ENCODE measurements at places on chromosomes 4 and X. TPM values are rescaled to one million over a fixed set of nuclear protein-coding genes. Genes with fewer than 3 reads are reported as not detected.

DNA sequence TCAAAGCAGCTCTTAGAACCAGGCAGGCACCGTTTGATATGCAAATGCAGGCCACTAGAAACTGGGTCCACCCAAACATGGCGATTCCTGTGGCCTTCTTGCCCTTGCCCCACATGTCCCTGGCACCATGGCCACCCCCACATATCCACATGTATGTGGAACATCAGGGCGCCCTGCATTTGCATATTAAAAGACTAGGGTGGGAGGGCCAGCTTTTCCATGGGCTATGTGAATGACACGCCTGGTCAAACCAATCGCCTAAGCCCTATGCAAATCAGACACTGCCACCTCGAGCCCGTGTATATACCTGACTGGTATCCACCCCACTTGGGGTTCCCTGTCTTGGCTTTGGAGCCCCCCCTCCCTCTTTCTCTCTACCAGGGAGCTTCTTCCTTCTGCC is 107.0 kb downstream of the ABLIM2 start:
- H3K4me1 ChIP-seq: no peaks in the 10 kb centered on the region
- DNase-seq: no peak
- no peak overlapping the region for H3K27ac ChIP-seq
- H3K36me3 ChIP-seq: no peaks in the 10 kb centered on the region

DNA sequence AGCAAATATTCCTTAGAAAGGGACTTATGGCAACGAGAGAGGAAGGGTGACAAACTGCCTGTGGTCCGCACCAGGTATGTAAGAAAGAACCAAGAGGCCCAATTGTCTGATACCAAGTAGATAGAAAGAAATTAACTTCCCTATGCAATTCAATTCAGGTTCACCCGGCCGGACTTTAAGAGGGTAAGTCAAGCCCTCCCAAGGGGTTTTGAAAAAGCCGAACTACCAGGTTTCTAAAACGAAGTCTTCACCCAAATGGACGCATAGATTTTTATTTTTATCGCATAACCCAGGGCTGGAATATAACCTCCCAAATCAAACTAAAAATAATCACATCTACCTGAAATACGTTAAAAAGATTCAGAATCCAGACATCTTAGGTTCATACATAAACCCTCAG is 1.6 kb upstream of the MAB21L2 start:
- H3K4me3 ChIP-seq: no peak overlapping the region
- peaks cover 13% of the 10 kb centered on the region for H3K4me1 ChIP-seq
- no peak overlapping the region for H3K27ac ChIP-seq
- no peaks in the 10 kb centered on the region for H3K36me3 ChIP-seq
- no peak for DNase-seq

- H3K4me3 ChIP-seq: no peak overlapping the region
- DNase-seq: no peak
- no peaks in the 10 kb centered on the region for H3K36me3 ChIP-seq
- H3K4me1 ChIP-seq: no peaks in the 10 kb centered on the region
Observed at GRCh38 chrX:97367125-97367524, 483.4 kb downstream of the RPA4 start.

TLR3 gene
- total RNA-seq: 1.6 TPM

FAT1 gene
- total RNA-seq: 483 TPM

SGMS2 gene
- total RNA-seq: 39.5 TPM

NXF2 gene
- not detected for total RNA-seq

All from SJSA1 (cell line).